ENCODE measurements at places on chromosomes 16 and 17.
A peak's percentile ranks its signal among the peaks of the same experiment; 100 is the strongest.

DNA sequence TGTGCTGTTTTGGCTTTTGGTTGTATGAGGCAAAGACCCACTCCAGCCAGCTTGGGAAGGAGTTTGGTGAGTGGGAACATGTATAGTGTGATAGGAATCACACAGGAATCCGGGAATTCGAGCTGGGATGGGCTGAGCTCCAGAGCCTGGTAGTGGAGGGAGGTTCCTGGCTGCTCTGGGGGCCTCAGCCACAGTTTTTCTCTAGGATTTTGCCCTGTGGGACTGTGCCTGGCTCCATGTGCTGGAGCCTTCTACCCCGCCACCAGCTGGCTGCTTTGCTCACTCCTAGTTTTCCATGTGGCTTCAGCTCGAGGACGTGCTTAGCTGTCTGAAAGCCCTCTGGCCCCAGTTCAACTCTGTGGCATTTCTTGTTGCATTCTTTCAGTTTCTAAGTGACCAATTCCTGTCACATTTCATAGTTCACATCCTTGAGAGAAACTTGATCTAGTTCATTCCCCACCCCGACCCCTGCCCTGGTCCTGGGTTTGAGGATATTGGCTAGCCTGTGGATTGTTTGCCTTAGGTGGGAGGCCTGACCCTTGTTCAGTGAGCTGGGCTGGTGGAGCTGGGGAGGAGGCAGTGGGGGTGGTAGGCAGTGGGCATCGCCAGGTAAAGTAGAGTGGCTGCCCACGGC, 5.0 kb downstream of the SEC14L1 start:
- no peak for DNase-seq

- DNase-seq, result no peak
Observed at GRCh38 chr16:49250689-49251088, 30.9 kb downstream of the CBLN1 start.

GRCh38 chr17:78707016-78707415, 75.1 kb downstream of the CYTH1 start:
- no peak for DNase-seq

DNA sequence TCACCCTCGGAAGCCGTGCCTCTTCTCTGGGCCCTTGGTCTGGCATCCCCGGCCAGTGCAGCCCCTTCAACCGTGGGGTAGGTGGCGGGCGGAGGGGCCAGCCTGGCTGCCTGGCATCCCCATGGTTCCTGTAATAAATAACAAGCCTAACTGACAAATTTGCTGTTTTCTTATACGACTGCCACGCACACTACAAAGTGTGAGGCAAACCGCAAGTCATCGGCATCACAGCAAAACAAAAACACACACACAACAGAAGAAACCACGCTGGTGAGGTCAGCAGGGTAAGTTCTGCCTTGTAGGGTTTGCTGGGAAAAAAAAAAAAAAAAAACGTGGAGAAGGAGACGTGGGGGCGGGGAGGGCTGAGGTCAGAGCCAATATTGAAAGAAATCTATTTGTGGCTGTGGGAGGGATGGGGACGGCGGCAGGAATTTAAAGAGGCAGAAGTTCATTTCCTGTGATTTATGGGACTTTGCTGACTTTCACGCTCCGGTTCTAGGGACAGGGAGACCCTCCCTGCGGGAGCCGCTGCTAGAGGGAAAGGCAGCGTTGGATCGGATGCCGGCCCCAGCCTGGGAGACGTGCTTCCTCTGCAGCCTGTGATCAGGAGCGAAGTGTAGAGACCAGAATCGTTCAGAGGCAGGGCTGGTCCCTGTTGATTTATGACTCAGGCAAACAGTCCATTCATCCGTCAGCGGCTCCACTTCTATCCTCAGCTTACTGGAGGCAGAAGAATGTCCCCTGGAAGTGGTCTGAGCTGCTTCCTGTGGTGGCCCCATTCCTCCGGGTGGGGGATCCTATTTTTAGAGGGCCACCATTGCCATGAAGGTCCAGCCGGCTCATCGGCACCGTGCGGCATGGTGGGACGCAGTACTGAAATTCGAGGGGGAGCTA, 162.8 kb downstream of the FOXL1 start:
- DNase-seq, result no peak

GRCh38 chr17:54903375-54903774, 2.7 kb downstream of the TOM1L1 start:
- DNase-seq, result no peak

- peak; percentile 59 for DNase-seq
Observed at GRCh38 chr17:38735161-38735997, 5.2 kb downstream of the CISD3 start.

DNA sequence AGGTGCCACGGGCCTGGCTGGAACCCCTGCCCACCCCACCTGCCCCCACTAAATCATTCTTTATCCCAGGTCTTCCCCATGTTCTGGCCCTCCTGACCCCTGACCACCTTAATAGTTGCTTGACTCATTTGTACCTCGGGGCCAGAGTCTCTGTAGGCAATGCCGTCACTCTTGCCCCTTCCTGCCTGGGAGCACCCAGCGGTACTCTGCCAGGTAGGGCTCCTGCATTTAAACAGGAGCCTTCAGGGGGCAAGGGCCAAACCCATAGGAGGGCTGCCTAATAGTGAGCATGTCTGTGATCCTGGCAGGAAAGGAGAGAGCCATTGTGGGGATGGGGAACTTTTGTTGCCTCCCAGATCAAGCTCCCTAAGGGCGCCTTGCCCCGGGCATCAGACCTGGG, 8.8 kb upstream of the ITGA3 start:
- DNase-seq, result no peak

- DNase-seq, result no peak
Observed at GRCh38 chr16:71250461-71251235, 20.1 kb upstream of the HYDIN start.

GRCh38 chr16:54128629-54129234, 157.9 kb downstream of the IRX3 start:
- no peak for DNase-seq

DNA sequence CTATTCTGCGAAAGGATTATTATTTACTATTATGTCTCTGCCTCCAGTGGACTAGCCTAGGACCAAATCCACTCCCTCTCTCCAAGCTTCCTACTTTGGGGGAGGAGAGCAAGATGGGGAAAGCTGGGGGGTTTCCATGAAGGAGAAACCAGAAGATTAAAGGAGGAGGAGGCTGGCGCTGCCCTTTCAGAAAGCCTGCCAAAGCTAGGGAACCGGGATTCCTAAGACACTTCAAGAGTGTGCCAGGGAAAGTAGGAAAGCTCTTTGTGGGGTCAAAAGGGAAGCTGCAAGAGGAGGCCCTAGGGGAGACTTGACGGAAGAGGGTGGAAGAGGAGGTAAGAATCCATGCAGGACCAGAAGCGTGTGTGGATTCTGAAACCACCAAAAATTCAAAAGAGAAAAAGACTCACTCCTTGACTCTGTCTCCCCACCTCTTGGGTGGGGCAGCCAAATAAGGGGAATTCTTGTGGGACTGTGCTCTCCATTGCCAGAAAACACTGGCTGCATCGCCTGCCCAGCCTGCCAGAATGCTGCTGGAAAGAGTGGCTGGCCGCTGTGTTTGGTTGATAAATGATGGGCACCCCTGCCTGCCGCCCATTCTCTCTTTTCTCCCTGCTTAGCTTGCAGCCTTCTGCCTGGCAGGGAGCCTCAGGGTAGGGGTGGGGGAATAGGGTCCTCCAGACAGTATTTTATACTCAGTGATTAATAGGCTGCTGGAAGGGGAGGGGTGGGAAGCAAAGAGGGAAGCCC, 11.8 kb upstream of the KAT7 start:
- no peak for DNase-seq

DNA sequence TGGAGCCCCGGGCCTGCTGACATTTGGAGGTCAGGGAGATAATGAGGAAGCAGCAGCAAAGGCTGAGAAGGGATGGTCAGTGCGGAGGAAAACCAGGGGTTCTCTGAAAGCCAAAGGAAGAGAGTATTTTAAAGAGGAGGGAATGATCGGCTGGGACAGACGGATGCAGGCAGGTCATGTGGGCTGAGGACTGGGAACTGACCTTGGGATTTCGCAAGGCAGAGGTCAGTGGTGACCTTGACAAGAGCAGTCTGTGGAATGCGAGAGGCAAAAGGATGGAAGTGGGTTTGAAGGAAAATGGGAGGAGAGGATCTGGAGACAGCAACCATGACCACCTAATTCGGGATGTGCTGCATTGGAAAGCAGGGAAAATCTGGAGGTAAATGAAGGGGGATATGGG, 10.2 kb downstream of the EFTUD2 start:
- DNase-seq, result no peak

DNA sequence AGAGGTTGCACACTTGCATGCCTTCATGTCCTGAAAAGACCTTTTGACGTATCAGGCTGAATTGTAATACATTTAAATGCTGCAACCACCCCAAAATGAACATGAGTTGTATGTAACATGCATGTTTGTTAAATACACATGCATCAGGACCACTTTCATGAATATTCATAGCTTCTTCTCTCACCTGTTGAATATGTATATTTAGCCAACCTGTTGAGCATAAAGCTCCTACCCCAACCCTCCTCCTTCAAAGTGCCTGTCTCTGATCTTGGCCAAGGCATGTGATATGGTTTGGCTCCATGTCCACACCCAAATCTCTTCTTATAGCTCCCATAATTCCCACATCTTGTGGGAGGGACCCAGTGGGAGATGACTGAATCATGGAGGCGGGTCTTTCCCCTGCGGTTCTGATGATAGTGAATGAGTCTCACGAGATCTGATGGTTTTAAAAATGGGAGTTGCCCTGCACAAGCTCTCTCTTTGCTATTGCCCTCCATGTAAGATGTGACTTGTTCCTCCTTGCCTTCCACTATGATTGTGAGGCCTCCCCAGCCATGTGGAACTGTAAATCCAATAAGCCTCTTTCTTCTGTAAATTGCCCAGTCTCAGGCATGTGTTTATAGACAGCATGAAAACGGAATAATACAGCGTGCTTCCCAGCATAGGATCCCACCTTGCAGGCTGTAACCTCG, 3.8 kb upstream of the CRYM start:
- no peak for DNase-seq

- no peak for DNase-seq
Observed at GRCh38 chr16:15915555-15916081, 27.2 kb upstream of the CEP20 start.

GRCh38 chr16:24062270-24062817, 193.8 kb upstream of the CACNG3 start:
- DNase-seq, result no peak

DNA sequence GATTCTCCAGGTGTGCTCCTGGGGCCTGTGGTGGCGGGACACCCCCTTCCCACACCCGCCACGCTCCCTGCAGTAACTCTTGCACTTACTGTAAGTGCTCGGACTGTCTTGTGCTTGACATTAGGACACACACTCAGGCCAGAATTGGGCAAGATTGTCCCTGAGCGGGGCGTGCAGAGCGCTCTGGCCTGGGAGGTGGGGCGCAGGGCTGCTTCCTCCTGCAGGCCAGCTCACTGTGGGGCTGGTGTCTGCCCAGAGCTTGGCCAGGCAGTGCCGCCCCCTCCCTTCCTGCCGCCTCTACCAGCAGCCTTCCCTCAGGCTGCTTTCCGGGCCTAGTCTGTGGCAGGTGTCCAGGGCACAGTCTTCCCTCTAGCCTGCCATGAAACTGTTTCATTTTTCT, 6.1 kb upstream of the ATP6V0C start:
- no peak for DNase-seq

GRCh38 chr16:50172195-50172922, 19.3 kb downstream of the TENT4B start:
- DNase-seq, result no peak

GRCh38 chr16:21242756-21243155, 9.3 kb downstream of the ANKS4B start:
- no peak for DNase-seq

GRCh38 chr17:78771758-78772382, 10.2 kb downstream of the CYTH1 start:
- DNase-seq, result no peak

GRCh38 chr16:30443631-30444030, 2.0 kb downstream of the SEPHS2 start:
- DNase-seq, result no peak
